ENCODE measurements at places on chromosomes 4 and X.

GRCh38 chrX:12611471-12611870 is 179.7 kb upstream of the PRPS2 start:
- DNase-seq = no peak

GRCh38 chr4:182858711-182859110 is 58.5 kb downstream of the DCTD start:
- no peak for DNase-seq

DNA sequence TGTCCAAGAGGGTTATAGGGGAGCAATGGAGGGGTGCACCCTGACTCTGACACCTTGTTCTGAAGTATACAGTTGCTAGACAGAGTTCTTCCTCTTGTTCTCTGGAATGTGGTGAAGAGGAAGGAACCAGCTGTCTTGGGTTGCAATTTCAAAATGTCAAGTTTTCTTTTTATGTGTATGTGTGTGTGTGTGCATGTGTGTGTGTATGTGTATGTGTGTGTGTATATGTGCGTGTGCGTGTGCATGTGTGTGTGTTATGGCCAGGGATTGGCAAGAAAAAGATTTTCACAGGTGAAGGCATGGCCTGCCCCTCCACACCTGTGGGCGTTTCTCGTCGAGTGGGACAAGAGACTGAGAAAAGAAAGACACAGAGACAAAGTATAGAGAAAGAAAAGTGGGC is 81.6 kb upstream of the ADGRA3 start:
- DNase-seq = no peak

- peak; percentile 41 for DNase-seq
Measured at GRCh38 chrX:97199501-97199900, 315.8 kb downstream of the RPA4 start.

DNA sequence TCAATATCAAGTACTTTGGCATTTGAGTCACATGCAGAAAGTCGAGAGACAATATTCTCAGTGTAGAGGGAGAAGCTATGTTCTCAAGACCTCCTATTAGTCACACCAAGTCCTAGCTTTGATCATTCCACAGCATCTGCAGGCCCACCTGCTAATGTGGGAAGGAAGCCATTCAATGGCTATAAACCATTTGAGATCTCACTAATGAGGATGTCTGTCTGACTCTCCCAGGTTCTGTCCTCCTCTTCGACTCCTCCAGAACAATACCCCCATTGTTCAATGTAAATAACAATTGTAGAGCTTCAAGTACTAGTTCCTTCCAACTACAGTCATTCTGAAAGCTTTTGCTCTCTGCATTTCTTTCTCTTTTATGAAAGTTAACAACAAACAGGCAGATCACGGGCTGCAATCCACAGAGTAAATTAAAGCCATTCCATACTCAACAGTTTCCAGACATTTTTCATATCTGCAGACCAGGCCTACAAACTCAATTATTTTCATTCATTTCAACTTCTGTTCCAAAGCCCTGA is 140.2 kb upstream of the EDNRA start:
- DNase-seq = no peak

Measured in fibroblast of the aortic adventitia (primary cell).